LoVo (cell line): ENCODE measurements at places on chromosomes 2 and 18.

GRCh38 chr2:217837530-217837929 is 165.3 kb downstream of the TNS1 start:
- no peak for DNase-seq

DNA sequence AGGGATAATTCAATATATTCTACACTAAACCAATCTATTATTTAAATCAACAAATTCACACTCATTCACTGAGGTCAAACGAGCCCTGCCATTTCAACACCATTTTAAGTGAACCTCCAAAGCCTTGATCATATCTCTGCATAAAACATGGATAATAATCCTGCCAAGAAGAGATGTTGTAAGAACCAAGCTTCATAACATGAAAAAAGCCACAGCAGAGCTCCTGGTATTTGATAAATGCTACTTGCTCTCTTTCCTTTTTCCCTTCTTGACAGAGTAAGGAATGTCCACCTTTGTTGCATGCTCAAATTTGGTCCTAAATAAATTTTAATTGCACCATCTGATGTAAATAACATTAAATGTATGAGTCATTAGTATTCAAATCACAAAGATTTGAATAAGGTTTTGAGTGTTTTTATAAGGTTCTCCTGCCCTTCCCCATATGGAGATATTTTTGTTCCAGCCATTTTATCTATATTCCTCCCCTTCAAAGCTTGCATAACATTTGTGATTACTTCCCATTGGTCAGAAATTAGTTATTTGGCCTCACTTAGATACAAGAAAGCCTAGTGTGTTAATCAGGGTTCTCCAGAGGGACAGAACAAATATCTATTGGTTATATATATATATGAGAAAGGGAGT is 318.8 kb downstream of the RND3 start:
- DNase-seq: no peak

DNA sequence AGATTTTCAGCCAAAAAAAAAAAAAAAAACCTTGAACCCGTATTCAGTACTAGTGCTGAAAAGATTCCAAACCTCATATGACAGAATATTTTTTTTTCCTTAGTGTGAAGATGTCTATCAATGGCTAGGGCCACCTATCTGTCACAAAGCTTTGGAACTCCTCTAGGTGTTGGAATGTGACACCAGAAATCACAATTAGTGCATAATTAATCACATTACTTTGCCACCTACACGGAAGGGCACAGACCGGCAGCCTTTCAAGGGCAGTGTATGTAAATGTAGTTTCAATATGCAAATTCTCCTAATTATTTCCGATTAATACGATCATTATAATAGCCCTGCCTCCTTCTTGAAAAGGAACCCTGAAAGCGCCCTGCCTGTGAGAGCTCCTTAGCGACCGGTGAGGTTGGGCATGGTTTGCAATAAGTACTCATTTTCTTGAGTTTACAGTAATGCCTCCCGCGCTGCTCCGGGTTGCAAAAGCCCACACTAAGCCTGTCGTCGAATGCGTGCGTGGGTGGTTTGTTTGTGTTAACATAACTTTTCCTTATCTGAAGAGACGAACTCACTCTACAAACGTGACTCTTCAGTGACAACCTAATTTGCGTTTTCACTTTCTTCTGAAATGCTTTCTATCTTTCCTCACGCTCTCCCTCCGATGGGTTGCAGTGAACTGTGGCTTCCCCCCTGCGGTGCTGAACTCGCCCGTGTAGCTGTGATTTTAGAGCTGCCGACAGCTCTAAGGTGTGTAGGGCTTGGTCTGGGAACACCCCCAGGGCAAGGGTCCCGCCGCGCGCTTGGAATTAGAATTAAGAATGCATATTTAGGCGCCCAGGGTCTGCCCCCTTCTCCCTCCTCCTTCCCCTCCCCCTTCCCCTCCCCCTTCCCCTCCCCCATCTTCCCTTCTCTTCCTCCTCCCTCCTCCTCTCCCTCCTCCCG is 765 bp upstream of the ID2 start:
- DNase-seq: peak; percentile 76

DNA sequence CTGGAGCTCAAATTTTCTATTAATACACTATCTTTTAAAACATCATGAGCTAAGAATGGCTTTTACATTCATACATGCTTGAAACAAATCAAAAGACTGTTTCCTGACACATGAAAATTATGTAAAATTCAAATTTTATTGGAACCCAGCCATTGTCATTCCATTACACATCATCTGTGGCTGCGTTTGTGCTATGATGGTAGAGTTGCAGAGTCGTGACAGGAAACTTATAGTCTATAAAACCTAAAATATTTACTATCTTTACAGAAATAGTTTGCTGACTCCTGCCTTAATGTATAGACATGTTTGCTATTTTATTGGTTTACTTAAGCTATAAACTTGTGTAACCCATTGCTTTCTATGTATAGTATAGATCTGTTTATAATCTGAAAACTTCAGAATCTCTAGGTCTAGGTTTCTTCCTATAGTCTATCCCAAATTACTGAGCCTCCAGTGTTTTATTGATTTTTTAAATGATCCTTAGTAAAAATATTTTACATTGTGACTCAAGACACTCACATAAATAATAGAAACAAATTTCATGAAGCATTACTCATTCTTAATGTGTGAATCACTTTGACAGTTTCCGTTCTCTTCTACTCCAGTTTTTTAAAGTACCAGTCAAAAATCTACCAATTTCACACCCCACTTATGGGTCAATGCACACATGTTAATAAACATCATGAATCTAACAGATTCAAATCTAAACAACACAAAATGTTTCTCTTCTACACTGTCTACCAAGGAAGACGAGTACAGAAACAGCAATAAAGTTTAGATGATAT is 26.4 kb upstream of the MRPL19 start:
- no peak for DNase-seq

DNA sequence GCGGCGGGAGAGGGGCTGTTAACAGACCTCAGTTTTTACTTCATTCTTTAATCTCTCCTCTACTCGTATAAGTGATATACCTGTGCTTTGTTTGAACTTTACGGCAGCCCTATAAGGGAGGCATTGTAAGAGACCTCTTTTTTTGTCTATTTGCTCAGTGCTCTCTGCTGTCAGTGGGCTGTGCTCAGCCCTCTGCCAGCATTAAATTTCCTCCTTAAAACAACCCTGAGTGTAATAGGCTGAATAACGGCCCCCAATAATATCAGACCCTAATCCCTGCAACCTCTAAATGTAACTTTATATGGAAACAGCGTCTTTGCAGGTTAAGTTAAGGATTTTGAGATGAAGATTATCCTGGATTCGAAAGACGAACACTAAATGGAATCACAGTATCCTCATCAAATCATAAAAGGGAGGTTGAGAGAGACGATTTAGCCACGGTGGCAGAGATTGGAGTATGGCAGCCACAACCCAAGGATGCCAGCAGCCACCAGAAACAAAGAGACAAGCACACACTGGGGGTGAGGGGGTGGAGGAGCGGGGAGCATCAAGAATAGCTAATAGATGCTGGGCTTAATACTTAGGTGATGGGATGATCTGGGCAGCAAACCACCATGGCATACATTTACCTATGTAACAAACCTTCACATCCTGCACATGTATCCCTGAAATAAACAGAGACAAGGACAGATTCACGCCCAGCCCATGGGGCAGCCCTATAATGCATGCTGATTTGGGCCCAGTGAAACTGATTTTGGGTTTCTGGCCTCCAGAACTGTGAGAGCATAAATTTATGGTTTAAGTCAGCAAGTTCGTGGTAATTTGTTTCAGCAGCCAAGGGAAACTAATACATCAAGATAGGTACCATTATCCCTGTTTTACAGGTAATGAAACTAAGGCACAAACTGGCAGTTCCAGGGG is 894 bp upstream of the FARSB start:
- DNase-seq: no peak

DNA sequence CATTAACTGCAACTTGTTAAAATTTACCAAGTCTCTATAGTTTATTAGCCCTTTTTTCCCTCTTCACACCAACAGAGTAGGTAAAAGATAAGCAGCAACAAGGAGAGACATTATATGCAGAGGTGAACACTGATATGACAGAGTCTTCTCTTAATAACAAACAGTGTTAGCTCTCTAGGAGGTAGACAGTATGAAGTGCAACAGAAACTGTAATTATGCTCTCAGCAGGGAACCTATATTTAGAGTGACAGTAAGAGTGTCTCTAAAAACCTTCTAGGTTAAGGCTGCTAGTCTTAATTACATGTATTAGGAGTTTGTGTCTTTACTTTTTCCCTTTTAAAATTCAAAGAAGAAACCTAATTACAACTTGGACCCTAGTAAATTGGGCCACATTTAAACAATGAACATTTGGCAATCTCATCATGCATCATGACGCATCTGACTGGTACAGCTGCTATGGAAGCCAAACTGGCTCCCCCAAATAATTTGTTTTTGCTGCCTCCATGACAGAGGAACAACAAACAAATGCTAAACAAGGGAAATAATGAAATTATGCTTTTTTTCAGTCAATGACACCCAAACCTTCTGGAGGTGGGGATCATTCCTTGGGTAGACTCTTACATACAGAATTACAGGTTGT is 69.9 kb upstream of the MMADHC start:
- no peak for DNase-seq

DNA sequence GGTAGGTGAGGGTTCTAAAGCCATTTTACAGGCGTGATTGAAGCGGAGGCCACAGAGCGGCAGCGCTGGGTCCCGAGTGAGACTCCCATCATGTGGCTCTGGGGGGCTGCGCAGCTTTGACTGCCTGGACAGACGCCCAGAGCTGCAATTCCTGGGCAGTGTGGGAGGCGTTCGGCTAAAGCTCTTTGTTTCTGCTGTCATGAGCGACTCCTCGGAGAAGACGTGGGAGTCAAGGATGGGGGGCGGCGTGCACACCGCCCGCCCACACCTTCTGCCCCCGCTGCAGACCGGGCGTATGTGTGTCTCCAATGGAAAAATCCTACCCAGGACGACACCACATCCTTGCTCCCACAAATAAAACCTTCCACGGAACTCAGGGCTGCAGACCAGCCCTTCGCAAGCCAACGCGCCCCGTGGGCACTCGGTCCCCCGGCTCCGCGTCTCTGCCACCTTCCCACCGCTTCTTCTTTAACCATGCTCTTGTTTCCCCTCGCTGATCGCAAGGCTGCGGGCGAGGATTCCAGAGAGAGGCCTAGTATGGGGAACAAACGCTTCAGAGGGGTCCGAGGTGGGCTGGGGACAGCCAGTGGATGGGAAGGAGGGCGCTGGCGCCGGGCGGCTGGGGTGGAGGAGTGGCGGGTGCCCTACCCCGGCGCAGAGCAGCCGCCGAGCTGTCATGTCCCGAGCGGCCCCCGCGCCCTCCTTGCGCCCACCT is 680 bp upstream of the LBH start:
- DNase-seq: no peak

GRCh38 chr2:55418072-55418471 is 1.6 kb downstream of the CCDC88A start:
- no peak for DNase-seq

- no peak for DNase-seq
Observed at GRCh38 chr2:163647300-163647699, 88.5 kb downstream of the FIGN start.

DNA sequence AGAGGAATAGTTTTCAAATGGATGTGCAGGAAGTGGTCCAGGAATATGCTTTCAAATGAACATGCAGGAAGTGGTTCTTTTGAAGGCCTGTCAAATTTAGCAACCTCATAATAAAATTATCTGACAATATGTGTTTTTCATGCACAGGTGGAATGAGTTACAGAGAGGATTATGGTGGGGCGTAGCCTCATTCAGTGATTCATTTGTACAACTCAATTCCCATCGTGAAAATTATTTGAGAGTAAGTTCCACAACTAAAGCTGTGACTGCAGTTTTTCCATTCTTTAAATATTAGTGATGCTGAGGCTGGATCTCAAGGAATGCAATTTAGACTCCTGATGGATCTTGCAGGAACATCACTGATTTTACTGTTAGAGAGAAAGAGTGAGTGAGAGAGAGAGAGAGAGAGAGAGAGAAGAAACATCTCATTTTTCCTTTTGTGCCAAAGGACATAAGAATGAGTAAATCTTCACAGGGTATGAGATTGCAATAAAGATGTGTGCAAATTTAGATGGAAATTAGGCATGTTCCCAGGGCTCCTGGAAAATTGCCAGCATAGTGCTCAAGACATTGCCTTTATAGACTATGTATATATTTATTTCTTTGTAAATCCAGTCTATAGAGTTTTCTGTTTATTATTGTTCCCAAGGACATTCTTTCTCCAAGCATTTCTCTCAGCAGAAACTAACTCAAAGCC is 394.9 kb upstream of the ZEB2 start:
- DNase-seq: no peak

- DNase-seq: no peak
Observed at GRCh38 chr2:56615760-56616159, 432.0 kb downstream of the CCDC85A start.

- DNase-seq: no peak
Observed at GRCh38 chr2:94875064-94875819, 4.0 kb downstream of the TEKT4 start.

- no peak for DNase-seq
Observed at GRCh38 chr2:186036862-186037449, 298.4 kb downstream of the FSIP2 start.

DNA sequence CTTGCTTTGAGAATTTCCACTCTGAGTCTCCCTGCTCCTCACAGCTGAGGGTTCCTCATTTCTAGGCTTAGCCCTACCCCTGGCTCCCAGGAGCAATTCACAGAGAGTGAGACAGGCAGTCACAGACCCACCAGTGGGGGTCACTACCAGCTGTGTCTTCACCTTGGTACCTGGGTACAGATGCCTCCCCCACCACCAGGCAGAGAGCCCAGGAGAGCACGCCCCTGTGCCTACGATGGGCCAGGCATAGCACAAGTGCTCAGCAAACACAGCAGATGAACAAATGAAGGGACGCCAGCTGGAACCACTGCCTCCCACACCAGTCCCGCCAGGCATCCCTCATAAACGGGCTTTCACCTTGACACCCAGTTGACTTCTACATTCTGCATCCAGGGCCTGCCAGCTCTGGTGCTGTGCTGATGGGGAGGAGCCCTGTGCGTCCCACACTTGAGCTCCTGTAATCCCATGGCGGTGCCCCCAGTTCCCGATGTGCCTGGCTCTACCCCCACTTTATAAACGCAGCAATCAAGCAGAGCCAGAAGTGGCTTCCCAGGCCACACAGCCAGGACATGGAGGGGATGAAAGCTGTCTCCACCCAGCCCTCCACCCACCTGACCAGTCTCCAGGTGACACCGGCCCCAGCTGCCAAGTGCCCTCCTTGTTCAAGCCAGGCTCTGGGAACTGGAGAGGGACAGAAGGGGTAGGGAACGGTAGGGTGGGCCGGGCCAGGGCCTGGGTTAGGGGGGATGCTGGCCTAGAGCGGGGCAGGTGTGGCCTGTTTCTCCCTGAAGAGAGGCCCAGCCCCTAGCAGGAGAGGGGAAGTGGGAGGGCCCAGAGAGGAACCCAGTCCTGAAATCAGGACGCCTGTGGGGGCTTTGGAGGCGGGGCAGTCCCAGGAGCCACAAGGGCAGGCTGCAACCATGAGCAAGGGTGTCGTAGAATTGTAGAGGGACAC is 42.5 kb downstream of the SCTR start:
- DNase-seq: no peak

DNA sequence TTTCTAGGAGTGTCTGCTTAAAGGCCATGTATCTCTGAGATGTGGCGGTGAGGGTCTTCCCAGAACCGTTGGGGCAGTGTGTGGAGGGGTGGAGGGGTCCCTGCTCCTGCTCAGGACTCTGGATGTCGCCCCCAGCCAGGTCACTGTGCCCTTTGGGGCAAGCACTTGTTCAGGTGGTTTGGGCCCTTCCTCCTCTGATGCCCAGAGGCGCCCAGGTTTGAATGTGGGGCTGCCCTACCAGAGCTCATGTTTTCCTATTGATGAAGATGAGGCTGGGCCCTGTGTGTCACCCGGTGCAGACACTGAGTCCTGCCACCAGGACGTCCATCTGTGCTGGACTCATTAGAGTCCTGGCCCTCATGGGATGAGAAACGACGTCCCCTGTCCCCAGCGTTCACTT is 14.3 kb upstream of the PER2 start:
- no peak for DNase-seq

- DNase-seq: peak; percentile 59
Observed at GRCh38 chr2:230411570-230412370, 4.2 kb upstream of the SP100 start.
